ENCODE measurements at places on chromosomes 3 and 15. TPM values are rescaled to one million over a fixed set of nuclear protein-coding genes. Genes with fewer than 3 reads are reported as not detected.

DNA sequence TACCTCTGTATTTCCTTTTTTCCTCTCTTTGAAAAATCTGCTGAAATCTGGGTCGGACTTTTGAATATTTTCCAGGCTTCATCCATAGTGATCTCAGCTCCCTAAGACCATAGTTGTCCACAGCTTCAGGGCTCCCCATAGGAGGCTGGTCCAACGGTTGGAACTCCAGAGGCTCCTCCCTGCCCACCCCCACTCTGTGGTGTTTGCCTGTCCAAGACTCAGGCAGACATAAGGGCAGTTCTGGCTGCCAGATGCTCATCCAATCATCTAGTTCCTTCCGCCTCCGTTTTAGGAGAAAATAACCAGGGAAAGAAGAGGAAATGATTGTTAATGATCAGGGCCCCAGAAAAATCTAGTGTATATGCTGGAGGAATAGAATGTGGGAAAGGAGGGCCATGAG lies 27.9 kb upstream of the PRTG start:
- no peak for DNase-seq

DNA sequence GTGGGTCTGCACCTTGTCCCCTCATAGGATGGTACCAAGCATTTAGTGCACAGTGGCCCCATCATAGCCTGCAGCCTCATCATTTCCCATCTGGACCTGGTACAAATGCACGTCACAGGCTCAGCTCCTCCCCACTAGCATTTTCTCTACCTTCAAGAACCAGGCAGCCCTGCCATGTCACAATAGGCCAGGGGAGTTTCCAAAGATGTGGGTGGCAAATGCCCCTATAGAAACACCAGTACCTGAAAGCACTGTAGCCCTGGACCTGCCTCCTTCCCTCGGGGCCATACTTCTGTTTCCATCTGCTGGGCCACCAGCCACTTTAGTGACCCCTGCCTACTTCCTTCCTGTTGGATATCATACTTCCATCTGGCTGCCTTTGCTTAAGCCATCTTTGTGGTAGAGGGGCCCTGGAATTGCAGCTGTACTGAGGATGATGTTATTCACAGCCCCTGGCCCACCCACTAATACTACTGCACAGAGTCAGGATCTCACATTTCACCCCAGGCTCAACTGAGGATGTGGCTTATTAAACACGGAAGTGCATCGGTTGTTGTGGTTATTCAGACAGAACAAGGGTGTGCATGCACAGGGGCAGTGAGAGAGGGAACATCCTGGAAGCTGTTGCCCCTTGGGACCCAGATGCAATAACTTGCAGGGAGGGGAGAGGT lies 3.8 kb downstream of the TCTA start:
- DNase-seq, result peak; percentile 73

- DNase-seq, result no peak
These were observed 2.4 kb downstream of the SLC49A4 start for GRCh38 chr3:122797291-122797690.

PCNP gene
- 163 TPM for total RNA-seq

DNA sequence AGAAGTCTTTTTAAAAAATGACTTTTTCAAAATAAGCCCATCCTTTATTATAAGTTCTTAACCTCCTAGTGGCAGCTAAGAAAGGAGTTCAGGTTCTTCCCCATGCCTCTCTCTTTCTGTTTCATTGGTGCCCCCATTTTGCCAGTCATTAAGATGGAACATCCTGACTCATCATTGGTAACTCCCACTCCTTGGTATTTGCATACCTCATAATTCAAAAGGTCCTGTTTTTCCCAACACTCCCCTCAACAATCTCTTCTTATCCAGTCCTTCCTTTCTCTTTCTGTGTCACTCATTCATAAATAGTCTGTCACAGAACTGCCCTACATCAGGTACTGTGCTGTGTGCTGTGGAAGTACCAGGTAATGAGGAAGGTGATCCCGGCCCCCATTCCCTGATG lies 394.0 kb downstream of the FOXP1 start:
- no peak for DNase-seq

DNA sequence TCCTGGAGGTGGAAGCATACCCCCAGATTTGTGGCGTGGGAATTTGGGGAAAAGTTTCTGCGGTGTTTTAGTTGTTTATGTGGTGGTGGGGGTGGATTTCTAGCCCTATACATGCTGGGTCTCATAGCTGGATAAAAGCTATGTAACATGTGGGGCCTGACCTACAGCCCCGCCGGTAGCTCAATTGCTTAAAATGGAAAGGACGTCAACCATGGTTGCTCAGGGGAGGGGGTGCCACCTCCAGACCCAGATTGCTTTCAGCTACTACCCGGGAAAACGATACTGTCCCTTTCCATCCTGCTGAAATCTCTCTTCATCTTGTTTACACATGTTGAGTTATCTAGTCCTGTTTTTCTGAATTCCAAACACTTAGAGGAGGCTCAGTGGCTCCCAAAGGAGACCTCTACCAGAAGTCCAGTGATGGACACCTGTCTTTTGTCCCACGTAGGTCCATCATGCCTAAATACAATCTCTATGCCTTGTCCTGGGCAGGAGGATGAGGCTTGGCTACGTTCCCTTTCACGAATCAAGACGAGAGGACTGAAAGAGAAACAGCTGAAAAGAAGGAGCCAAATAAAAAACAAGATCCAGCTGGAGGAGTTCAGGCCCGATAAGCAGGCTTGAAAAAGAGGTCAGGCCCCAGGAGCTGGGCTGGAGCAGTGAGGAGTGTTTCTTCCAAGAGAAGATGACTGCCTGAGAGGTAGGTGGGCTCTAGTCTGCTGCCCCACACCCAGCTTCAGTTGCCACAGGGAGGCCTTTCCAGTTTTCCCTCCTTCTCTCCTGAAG lies 72.1 kb upstream of the TPRG1 start:
- DNase-seq, result no peak

DNA sequence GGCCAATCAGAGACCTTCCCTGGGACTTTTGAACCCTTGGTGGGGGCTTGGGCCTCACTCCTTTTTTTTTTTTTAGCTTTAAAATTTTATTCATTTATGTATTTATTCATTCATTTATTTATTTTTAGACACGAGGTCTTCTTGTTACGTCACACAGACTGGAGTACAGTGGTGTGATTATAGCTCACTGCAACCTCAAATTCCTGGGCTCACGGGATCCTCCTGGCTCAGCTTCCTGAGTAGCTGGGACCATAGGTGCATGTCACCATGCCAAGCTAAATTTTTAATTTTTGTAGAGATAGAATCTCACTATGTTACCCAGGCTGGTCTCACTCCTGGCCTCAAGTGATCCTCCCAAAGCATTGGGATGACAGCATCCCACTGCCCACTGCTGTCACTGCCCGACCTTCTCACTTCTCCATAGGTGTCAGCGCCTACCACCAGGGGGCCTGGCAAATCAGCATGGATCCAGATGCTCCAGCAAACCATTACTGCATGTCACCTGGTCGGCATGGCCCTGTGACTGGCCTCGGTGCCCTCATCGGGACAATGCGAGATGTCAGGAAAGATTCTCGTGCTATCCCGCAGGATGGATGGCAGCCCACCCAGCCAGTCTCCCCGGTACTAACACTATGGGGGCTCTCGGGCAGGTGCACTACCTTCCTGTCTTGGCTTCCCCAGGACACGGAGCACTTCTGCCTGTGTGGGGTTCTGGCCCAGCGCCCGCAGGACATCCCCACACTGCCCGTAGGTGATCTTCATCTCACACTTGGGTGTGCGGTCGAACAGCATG lies 3.0 kb downstream of the MYL3 start:
- peak; percentile 30 for DNase-seq

- DNase-seq, result no peak
These were observed 628.9 kb downstream of the FHIT start for GRCh38 chr3:60622349-60622748.

ISLR2 gene
- total RNA-seq, result not detected

SEMA6D gene
- not detected for total RNA-seq

DNA sequence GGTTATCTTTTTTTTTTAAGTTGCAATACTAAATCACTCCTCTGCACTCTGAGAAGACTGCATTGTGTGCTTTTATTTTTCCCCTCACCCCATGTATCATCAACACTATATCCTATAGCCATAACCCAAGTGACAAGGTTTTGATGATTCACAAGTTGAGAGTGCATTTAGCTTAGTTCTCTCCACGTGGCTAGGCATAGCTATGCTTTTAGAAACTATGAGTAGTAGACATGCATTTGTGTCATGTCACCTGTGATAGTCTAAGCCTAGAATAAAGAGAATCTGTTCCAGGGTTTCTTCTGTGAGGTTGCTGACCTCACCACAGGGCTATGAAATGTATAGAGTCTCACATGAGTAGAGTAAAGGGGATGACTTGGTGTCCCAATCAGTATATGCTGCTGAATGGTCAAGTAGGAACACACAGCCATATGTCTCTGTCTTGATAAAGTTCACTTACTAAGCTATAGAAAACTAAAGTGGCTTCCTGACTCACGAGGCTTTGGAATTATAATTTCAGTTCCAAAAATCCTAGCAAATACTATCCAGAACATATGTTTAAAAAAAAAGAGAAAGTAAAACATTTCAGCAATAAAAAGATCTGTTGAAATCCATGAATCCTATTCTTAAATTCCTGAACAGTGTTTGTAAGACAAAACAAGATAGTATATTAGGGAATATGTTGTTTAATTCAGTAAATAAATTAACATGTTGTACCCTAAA lies 206.3 kb downstream of the LSAMP start:
- no peak for DNase-seq

CP gene
- total RNA-seq, result not detected

DNA sequence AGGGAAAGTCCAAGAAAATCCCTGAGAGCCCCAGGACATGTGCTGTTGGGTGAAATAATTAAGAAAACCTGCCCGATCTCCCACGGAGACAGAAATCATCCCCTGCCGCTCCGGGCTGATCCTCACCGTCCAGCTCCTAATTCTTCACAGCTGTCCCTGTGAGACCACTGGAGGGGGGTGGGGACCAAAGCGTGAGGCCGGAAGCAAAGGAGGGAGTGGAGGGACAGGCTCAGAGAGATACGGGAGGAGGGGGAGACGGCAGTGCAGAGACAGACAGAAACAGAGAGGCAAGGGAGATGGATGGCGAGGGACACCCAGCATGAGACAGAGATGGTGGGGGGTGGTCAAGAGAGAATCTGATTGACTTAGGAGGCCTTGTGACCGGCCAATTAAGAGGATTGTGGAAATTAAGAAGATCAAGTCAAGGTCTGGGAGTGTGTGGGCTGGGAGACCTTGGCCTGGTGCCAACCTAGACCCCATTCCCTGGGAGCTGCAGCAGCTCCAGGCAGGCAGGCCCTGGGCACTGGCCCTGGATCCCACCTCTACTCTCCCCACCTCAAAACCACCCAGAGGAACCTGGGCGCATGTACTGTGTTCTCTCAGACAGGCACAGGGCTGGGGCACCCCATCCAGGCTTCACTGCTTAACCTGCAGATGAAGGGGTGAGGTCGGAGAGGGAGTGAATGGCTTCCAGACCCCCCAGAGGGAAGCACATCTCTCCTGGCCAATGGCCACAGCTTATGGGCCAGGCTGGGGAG lies 113.2 kb upstream of the ALDH1A3 start:
- DNase-seq, result no peak

DNA sequence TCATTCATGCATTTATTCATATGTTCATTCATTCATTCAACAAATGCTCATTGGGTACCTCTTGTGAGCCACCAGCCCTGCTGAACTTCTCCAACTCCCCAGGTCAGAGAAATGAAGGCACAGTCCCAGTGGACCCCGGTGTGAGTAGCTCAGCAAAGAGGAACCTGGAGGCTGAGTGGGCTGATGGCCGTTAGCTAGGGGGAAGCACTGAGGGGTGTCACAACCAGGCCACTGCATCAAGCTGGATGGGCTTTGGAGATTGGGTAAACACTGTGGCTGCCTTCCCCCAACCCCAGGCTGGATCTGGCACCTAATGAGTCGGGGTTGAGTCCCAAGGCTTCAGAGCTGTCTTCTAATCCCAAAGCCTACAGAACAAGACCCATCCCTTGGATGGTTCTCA lies 12.1 kb upstream of the ALAS1 start:
- DNase-seq, result no peak

LTK gene
- total RNA-seq, result 5.5 TPM

- DNase-seq, result no peak
These were observed 218.4 kb upstream of the LMCD1 start for GRCh38 chr3:8283193-8283592.

ATP2B2 gene
- total RNA-seq, result not detected

GRCh38 chr15:92118162-92118935 lies 264.8 kb downstream of the SLCO3A1 start:
- DNase-seq, result no peak

DNA sequence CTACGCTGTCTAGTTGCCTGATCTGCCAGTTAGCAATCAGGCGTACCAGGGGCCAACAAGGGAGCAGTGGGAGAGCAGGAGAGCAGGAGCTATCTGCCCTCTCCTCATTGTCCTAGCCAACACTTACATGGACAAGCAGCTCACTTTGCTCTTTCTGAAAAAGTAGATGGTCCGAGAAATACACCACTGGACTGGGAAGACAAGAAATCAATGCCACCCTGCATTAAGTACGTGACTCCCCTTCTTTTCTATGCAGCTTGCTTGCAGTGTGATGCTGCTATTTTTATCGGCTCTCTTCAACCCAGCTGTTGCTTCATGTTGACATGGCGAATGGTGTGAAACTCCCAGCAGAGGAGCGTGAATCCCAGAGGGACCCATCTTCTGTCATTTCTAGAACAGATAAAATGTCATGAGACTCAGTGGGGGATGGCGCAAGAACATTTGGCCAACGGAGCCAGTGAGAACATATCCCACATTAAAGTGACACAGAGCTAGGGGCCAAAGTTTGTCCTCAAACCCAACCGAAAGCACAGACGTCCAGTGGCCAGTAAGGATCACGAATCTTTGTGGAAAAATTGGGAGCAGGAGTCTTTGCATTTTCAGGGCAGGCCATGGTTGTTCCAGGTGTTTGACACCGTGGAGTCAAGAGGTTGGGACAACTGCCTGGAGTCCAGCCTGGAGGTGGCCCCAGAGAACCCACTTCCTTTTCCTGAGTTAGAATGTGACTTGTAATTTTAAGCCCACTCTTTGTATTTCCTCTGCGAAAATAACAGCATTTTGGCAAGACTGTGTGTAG lies 53.7 kb upstream of the MEF2A start:
- DNase-seq, result no peak

SLC9C1 gene
- total RNA-seq, result not detected

GRCh38 chr3:53506110-53506762 lies 11.8 kb downstream of the CACNA1D start:
- DNase-seq, result no peak

GXYLT2 gene
- not detected for total RNA-seq

DNA sequence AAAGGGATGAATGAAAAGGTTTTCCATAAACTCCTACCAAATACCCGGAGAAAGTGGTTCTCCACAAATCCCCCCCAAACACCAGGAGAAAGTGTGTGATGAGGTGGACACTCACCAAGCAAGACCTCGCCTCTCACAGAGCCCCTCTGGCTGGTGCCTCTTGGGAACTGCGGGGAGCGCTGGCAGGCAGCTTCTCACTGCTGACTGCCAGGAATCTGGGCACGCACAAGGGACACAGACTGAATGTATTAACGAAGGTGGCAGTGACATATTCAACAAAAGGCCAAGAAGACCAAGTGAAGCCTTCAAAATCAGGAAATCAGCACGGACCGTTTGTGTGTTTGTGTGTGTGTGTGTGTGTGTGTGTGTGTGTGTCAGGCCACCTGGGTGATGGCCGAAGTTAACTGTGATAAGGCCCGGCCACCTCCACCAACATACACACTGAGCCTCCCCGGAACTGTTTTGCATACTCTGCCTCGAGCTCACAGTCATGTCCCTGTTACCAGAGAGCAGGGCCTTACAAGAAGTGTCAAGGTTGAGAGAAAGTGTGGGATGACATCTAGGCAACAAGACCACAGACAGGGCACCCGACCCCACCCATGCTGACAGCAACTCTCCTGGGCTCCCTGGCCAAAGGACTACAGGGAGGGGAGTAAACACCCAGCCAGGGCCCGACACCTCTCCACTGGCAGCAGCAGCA lies 18.0 kb downstream of the ATP10A start:
- DNase-seq, result no peak

GRCh38 chr15:90213818-90214204 lies 12.7 kb downstream of the SEMA4B start:
- DNase-seq, result no peak
